ENCODE measurements at places on chromosomes 13 and 19.

DNA sequence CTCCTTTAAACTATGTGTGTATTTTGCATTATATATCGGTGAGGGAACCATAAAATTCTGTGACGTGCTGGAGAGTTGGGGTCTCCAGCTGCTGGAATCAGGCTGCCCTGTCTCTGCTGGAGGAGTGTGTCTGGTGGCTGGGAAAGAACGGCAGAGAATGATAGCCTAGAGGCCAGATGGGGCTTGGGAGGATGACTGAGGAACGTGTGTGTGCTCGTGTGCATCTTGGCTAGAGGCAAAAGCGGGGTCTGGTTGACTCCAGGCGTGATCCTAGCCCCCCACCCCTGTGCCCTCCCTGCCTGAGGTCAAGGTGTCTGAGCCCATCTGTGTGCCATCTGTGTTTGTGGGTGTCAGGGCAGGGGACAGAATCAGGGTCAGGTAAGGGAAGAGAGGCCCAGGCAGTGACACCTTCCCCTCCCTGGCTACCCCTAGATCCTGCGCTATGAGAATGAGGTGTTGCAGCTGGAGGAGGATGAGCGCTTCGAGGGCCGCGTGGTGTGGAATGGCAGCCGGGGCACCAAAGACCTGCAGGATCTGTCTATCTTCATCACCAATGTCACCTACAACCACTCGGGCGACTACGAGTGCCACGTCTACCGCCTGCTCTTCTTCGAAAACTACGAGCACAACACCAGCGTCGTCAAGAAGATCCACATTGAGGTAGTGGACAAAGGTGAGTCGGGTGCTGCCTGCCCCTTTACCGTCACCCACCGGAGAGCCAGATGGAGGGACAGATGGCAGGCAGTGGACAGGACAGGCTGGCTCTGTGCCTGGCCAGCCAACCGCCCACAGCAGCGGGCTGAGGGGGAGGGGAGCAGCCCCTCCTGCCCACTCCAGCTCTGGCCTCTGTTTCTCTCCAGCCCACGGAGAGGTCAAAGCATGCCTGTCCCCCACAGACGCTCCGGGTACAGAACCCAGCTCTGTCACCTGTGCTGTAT is 3.1 kb downstream of the SCN1B start:
- DNase-seq, result no peak

DNA sequence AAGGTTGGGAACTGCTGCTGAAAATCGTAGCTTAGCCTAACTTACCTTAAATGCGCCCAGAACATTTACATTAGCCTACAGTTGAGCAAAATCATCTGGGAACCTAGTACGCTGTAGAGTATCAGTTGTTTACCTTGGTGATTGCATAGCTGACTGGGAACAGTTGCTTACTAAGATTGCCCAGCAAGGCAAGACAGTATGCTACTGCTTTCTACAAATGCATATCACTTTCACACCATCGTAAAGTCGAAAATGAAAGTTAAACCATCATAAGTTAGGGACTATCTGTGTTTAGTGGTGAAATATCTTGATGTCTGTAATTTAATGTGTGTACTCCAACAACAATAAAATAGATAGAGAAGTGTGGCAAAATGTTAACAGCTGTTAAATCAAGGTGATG is 1670.6 kb upstream of the PCDH20 start:
- DNase-seq, result no peak

- peak; percentile 56 for DNase-seq
Observed at GRCh38 chr13:91647361-91647990, 249.1 kb downstream of the GPC5 start.

GRCh38 chr13:35987572-35988513 is 143.3 kb downstream of the DCLK1 start:
- DNase-seq, result no peak

GRCh38 chr13:57582032-57582431 is 49.5 kb upstream of the PCDH17 start:
- DNase-seq, result no peak

- no peak for DNase-seq
Observed at GRCh38 chr13:50220938-50221337, 205.7 kb downstream of the KCNRG start.

DNA sequence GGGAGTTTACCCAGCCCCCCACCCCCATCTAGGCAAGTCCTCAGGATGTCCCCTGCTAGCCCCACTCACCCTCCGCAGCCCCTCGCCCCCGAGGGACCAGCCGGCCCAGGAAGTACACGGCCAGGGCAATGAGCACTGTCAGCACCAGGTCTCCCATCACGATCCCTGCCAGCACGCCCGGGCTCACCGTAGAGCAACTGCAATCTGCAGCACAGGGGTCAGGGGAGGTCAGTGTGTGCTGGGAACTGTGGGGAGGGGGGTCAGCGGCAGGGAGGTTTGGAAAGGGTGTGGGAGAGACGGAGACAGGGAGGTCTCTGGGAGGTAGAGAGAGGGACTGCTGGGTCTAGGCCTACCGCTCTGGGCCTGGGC is 734 bp downstream of the TYROBP start:
- no peak for DNase-seq

DNA sequence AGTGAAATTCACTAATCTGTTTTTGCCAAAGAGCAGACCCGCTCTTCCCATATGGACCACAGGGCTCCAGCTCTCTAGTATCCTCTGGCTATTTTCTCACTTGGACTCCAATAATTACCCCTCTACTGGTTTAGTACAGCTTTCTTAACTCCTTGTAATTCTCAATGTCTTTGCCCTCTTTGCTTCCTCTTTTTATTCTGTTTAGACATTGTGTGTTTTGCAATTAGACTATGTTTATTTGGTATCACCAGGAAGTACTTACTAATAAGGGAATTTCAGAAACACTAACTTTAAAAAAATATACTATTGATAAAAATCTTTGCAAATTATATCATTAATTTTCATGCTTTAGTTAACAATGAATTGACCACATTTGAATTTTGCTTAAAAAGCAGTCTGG is 111.6 kb upstream of the OBI1 start:
- DNase-seq, result no peak

DNA sequence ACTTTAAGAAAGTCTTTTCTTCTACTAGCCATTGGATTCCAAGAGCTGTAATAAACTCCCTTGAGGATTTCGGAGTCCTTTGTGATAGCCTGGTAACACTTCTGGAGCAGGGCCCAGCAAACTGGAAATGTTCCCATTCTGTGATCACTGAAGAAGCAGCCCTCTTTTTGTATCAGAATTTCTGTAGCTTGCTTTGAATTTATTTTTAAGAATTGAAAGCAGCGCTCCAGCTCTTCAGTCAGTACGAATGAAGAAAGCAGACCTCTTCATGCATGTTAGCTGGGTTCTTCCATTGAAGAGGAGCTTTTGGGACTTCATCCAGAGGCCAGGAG is 141.5 kb downstream of the AKAP11 start:
- peak; percentile 1 for DNase-seq

DNA sequence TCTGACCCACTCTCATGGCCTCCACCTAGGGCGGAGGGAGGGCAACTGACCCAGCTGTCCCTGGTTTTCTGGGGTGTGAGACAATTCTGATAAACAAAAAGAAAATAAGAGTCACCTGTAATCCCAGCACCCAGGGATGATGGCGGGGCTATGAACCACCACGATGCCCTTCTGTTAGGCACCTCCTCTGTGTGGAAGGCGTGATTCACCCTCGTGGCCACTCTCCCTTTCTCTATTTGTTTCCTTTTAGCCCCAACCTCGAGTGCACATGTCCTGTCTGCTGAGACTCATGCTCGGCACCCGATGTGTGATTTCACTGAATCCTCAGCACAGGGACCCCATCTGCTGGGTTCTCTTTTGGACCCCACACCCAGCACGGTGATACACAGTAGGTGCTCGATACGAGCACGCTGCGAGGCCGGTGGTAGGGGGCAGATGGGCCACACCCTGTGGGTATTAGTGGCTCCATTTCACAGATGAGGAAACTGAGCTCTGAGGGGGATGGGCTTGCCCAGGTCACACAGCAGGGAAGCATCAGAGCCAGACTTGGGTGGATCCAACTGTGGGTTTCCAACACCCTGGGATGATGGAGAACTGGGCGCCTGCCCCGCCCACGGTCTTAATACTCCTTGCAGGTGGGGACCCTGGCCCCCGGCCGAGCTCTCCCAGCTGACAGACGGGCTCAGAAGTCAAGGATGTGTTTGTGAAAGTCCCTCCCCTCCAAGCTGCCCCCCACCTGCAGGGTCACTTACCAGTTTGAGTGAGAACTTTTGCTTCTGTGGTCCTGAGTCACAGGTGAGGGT is 24.9 kb downstream of the VRK3 start:
- DNase-seq, result no peak

- no peak for DNase-seq
Observed at GRCh38 chr13:100262404-100262803, 173.5 kb downstream of the PCCA start.

DNA sequence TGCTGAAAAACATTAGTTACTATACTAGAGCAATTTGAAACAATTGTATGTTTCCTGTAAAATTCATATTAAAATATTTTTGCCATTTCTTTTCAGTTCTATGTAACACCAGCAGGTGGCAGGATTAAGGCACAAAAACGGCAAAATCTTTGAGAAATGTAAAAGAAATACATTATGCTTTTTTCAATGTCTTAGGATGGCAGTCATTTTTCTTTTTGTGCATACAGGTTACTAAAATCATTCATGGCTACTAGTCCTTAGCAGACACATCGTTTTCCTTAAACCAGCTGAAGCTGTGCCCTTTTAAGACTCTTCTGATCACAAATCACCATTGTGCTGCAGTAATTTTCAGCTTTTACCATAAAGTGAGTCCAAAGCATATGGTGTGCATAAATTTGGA is 800.7 kb upstream of the SLITRK5 start:
- DNase-seq, result peak; percentile 45

GRCh38 chr19:23974941-23975340 is 60.3 kb downstream of the ZNF726 start:
- no peak for DNase-seq

- peak; percentile 16 for DNase-seq
Observed at GRCh38 chr19:22945560-22945959, 57.4 kb downstream of the ZNF728 start.

GRCh38 chr13:44283600-44283999 is 90.0 kb upstream of the SERP2 start:
- no peak for DNase-seq

GRCh38 chr19:32896516-32897214 is 27.1 kb upstream of the SLC7A9 start:
- peak; percentile 21 for DNase-seq

- DNase-seq, result peak; percentile 84
Observed at GRCh38 chr13:42996584-42996983, 4.5 kb upstream of the EPSTI1 start.

DNA sequence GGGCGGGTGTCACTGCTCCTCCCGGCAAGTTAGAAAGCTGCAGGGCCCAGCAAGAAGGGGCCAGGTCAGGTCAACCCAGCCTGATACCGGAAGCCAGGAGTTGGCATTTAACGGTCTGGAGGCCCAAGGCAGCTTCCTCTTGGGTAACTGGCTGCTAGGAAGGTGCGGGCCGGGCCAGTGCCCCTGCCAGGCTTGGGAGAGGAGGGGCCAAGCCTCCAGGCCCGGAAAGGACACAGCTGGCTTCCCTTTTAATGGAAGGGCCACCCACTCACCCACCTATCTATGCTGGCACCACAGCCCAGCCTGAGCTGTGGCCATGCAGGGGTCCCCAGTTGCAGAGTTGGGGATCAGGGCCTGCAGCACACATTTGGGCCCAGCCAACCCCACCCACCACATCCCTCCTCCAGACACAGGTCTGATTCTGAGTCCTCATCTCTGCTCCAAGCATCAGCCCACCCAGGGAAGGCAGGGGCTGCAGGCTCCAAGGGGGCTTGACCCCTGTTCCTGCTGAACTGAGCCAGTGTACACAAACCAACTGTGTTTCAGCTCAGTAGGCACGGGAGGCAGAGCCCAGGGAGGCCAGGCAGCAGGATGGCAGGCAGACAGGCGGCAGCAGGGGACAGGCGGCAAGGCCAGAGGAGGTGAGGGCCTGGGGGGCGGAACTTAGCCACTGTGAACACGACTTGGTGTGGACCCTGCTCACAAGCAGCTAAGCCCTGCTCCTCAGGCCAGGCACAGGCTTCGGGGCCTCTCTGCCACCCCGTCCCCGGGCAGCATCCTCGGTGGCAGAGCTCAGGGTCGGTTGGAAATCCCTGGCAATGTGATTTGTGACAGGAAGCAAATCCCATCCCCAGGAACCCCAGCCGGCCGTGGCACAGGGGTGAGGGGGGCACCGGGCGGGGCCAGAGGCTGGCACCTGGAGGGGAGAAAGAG is 40.8 kb downstream of the ZSWIM4 start:
- peak; percentile 40 for DNase-seq

DNA sequence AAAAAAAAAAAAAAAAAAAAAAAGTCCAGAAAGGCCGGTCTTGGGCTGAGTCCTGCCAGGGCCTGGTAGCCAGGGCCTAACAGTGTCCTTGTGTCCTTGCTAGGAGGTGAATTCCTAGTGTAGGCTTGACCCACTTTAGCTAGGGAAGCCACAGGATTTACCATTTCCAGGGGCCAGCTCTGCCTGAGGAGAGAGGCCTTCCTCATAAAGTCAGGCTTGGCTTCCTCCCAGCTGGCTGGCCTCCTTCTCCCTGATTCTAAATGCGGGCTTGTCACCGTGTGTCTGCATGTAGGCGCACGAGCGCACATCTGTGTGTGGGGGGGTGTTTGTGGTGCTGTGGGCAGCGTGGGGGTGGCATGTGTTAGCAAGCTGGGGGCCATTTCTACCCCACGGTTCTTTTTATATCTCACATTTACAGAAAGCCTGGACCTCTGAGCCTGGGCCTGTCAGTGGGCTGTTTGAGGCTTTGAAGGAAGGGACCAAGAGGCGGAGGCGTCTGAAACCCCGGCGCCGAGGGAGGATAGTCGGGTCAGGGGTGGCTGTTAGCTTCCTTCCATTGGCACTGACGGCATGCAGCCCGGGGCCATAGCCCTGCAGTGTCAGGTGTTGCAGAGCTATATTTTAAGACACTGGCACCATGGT is 31.7 kb downstream of the IER2 start:
- peak; percentile 64 for DNase-seq

DNA sequence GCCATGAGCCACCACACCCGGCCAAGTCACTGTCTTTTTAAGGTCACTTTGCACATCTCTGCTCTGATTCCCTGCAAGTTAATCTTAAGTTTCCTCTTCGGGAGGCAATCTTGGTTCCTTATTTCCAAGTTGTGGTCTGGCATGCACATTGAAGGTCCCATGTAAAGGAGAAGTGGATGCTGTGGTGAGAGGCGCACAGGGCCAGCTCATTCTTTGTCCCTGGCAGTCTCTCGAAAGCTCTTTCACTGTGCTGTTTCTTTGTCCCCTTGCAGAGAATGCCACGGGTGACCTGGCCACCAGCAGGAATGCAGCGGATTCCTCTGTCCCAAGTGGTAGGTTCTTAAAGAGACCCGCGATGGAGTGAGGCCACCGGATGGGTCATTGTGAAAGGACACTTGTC is 16.4 kb upstream of the C19orf33 start:
- no peak for DNase-seq

DNA sequence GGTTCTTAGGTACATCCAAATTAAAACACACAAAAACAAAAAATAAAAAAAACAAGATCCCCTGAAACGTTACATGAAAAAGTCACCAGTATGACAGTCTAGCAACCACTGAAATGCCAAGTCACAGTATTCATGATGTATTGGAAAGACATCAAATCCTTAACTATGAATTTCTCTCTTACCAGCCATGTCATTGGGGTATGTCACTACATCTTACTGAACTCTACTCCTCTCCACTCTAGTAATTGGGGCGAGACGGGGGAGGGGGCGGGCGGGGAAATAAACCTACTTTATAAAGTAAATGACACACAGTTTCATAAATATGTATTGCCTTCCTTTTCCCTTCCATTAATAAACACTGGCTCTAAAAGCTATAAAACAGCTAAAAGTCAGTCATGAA is 65.5 kb downstream of the USP12 start:
- no peak for DNase-seq
